ENCODE measurements at places on chromosomes 12 and 14. TPM values are rescaled to one million over a fixed set of nuclear protein-coding genes. Genes with fewer than 3 reads are reported as not detected.

- no peak for DNase-seq
Observed at GRCh38 chr14:27409944-27410343, 812.1 kb upstream of the NOVA1 start.

GLI1 gene
- total RNA-seq = 0.07 TPM

KRT2 gene
- total RNA-seq = not detected

GRCh38 chr14:58297412-58297761, 968 bp upstream of the ARID4A start:
- DNase-seq = no peak

GRCh38 chr12:48183876-48184548, 568 bp downstream of the CCDC184 start:
- DNase-seq = no peak

- no peak for DNase-seq
Observed at GRCh38 chr12:47935184-47935583, 28.2 kb upstream of the TMEM106C start.

CCDC184 gene
- total RNA-seq = 0.07 TPM

DNA sequence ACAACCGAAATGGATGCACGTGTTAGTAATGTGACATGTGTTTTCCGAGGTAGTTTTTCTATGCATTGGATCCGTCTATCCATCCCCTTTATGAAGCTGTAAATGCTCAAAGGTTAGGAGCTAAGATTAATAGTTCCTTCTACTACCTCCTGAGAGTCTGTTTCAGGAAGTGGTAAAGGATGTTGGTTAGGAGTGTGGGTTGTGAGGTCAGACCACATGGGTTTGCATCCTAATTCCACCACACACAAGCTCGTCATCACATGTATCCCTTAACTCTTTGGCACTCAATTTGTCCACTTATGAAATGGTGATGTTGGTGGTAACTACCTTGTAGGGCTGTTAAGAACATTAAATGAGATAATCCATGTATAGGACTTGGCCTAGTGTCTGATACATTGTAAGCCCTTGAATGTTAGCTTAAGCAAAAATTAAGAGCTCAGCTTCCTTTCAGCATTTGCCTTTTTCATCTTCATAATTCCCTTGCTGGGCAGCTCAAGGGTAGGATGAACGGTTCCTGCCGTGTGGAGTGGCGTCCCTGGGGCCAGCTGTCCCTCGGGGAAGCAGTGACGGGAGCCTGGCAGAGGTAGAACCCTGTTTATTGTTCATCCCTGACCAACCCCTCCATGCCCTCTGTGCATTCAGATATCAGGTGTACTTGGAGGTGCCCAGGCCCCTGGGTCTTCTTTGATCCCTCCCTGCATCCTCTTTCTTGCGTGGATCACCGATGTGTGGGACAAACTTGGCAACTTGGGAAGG, 52.3 kb downstream of the TSPAN9 start:
- DNase-seq = no peak

A2ML1 gene
- 0.18 TPM for total RNA-seq

PROX2 gene
- total RNA-seq = not detected

- no peak for DNase-seq
Observed at GRCh38 chr12:93857991-93858447, 180.8 kb downstream of the CRADD start.

- no peak for DNase-seq
Observed at GRCh38 chr12:25725931-25726330, 172.8 kb upstream of the LMNTD1 start.

- no peak for DNase-seq
Observed at GRCh38 chr14:89616852-89617341, 199.9 kb upstream of the FOXN3 start.

KRT78 gene
- total RNA-seq = not detected

FSCB gene
- not detected for total RNA-seq

GDF3 gene
- total RNA-seq = not detected

DNA sequence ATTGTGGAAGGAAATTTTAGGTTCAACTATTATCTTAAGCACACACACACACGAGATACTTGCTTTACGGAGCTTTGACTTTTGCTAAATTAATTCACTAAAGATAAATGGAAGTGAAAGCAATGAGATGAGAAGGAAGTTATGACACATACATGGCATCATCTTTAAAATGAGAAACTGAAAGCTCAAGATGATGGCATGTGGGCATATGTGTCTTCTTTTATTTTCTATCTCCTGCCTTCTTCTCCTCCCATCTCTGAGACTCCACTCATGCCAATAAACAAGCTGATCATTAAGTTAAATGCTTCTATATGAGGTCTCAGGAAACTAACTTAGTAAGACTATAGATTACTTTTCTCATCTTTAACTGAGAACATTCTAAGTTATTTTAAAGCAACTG, 216.7 kb downstream of the MED13L start:
- no peak for DNase-seq

FOXG1 gene
- 0.26 TPM for total RNA-seq

DNA sequence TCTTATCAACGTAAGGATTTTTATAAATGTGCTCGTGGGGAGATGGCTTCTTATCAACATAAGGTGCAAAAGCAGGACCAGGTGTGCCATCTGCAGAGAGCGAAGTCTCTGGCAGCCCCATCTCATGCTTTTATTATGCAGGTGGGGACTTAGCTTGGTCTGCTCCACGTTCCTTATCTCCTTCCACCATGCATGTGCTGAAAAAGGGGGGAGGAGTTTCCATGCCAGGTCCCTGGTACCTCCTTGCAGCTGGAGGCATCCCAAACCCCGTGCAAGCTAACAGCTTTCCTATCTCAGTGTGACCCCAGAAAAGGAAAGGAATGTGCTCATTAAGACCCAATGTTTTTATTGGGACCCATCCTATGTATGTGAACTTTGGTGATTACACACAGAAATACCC, 608.5 kb downstream of the TMEM121 start:
- DNase-seq = no peak

Data from pulmonary artery endothelial cell (primary cell).